Vein endothelial cell (primary cell): ENCODE measurements at places on chromosomes 1 and 21. TPM values are rescaled to one million over a fixed set of nuclear protein-coding genes. Genes with fewer than 3 reads are reported as not detected.

Gene KRTAP20-2
- not detected in 2 replicates for total RNA-seq

Gene SPRR2A
- not detected in 2 replicates for total RNA-seq

Gene DCDC2B
- total RNA-seq: not detected in 2 replicates

Gene DMRTA2
- not detected in 2 replicates for total RNA-seq

Gene MYOG
- total RNA-seq: not detected in 2 replicates

Gene SIM2
- under 0.01 TPM in 1 of 2 replicates, not detected in the other for total RNA-seq
